ENCODE measurements at places on chromosomes 11 and 22.

DNA sequence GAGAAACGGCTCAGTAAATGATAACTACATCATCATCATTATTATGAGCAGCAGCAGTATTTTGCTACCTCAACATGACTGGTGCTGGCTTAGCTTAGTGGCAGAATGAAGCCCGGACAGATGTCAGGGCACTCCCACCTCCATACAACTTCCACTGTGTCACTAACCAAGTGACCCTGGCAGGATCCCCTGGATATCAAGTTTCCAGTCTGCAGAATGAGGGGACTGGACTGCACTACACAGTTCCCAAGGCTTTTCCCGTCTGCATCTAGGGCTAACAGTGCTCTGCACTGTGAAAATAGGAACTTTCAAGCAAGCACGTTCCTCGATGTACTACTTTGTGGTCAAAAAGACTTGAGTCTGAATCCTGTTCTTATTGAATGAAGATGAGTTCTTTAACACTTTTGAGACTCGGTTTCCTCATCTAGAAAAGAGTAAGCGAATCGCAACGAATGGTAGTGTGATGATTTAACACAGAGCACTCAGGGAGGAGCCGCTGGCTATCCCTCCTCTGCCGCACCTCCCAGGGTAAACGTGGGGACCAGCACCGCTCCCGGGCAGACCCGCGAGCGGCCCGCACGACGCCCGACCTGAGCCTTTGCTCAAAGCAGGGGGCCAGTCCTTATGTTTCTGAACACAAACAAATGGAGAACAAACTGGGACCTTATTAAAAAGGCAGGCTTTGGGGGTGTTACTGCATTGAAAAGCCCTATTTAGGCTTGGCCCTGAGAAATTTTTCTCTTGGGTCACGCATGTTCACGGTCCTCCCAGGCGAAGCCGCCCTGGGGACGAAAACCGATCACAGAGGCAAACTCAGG is 910 bp downstream of the CLTCL1 start:
- peak; percentile 1 for DNase-seq

GRCh38 chr22:43482318-43482625 is 70.5 kb downstream of the MPPED1 start:
- no peak for DNase-seq

GRCh38 chr11:127627629-127628457 is 627.3 kb upstream of the KIRREL3 start:
- DNase-seq: peak; percentile 91

DNA sequence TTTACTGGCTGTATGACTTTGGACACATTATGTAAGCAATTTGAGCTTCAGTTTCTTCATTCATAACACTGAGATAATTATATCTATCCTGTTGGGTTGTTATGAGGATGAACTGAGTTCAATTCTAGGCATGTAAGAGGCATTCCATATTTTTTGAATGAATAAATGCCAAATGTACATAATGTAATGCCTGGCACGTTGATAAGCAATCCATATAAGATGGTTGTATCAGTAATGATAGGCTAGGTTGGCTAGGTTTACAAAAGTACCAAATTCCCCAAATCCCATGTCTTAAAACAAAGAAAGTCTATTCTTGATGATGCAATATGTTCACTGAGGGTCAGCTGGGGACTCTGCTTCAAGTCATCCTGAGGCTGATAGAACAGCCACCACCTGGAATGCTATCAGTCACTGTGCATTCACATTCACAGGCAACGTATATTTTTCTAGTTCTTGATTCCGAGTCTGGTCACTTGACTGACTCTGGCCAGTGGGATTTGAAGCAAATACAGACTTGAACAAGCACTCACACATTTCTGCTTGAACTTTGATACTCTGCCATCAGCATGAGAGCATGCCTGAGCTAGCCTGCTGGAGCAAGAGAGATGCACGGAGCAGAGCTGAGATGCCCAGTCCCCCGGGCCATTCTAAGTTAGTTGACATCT is 104.0 kb upstream of the TIMP3 start:
- DNase-seq: no peak

DNA sequence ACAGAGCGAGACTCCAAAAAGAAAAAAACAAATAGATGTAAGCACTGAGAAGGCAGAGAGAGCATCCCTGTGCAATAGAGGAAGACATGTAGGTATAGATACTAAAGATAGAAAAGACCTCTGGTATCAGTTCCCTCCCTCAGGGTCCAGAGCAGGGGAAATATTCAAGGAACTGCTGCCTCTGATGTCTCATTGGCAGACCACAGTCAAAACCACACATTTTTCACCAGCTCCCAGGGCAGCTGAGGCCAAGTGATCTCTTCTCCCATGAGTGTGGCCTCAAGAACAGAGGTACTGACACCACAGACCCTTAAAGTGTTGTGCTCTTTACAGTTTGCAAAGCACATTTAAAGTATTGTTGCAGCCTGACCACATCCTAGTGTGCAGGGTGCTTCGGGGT is 288.5 kb downstream of the NTM start:
- no peak for DNase-seq

DNA sequence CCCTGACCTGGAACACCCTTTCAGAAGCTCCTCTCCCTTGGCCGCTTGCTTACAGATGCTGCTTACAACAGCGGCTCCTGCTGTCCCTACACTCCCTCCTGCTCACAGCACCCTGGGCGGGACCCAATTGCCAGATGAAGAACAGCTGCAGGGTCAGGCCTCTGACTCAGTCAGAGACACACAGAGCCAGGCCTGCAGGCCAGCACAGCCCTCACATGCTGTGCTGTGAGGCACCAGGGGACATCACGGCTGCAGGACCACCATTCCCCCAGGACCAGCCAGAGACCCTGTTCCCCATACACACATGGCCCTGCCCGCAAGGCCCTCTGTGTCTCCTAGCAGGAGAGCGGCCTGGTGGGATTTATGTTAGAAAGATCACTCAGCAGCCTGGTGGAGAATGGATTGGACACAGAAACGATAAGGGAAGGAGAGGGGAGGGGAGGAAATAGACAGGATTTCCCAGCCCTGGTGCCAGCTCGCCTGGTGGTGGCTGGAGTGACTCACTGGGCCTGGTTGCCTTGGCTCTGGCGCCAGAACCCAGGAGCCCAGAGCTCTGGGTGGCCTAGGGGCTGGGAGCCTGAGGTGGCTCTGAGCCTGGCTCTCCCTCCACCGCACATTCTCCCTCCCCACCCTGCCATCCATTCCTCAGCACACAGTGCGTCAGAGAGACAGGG is 6.7 kb downstream of the CAPN5 start:
- no peak for DNase-seq

- no peak for DNase-seq
Observed at GRCh38 chr11:121236115-121237001, 56.2 kb upstream of the SC5D start.

GRCh38 chr11:27934830-27935145 is 173.2 kb downstream of the KIF18A start:
- DNase-seq: no peak

DNA sequence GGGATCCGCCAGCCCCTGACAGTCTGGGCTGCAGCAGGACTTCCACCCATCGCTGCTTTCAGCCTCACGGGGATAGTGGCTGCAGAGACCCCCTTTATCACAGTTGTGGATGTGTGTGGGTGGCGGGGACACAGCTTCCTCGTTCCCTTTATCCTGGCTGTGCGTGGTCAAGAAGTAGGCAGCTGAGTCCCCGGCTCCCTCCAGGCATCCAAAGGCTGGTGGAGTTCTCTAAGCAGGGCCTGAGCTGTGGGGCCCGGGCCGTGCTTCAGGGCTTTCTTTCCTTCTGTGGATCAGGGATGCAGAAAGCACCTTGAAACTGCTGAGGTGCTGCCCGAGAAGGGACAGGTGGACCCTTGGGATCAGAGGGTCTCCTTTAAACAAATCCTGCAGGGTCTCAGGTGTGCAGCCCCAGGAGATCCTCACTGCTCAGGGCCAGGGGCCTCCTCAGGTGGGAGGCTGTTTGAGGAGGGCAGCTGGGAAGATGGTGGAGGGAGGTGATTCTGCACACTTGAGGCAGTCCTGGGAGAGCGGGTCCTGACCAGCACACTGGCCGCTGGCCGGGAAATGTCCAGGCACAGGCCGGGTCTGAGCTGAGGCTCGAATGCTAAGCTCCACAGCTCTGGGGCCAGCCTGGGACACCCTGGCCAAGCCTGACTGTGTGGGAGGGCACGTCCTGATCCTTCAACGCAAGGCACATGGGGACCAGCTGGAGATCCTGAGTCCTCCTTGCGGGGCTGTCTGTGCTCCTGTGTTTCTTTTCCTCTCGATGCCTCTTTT is 1024.3 kb downstream of the BRD1 start:
- DNase-seq: no peak

GRCh38 chr11:12542186-12542935 is 131.9 kb upstream of the TEAD1 start:
- no peak for DNase-seq

DNA sequence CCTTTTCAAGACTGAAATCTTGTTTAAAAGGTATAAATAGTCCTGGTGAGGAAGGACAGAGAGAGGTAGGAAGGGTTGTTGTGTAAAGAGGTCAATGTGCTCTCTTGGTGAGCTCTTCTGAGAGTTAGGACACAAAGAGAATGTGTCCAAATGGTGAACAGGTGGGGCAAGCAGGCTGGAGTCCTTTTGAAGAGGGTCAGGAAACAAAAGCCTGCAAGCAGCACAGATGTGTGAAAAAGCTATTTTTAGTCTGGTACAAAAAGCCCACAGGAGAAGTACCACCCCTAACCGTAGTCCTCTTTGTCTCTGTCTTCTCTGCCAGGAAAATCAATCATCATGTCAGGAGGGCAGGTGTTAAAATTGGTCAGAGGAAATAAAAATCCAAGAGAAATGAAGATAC is 54.4 kb upstream of the SYN3 start:
- no peak for DNase-seq
